Activated naive CD4-positive, alpha-beta T cell treated with anti-CD3 and anti-CD28 coated beads, Interleukin-2, amount 50 U/mL, for 16 hours (primary cell): ENCODE measurements at places on chromosomes 12 and 14.

GRCh38 chr12:116101991-116102390 lies 175.5 kb downstream of the MED13L start:
- DNase-seq: no peak

- no peak for DNase-seq
Measured at GRCh38 chr14:61646366-61647116, 48.8 kb upstream of the HIF1A start.

DNA sequence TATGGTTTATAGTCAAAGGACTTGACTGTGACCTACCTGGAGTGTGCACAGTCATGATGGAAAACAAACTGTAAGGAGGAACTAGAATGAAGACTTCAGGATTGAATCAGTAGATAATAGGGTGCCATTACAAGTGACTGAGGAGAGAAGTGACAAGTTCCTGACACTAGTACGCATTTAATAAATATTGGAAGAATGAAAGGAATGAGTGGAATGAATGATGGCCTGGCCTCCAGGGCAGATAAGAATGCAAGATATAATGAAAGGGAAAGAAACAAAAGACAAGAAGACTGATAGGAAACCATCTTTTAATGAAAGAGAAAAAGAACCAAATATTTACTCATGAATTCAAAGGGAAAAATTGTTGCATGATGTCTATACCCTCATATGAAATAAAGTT lies 44.7 kb upstream of the NEDD1 start:
- DNase-seq: no peak

- no peak for DNase-seq
Measured at GRCh38 chr14:23018107-23018506, 8.2 kb upstream of the C14orf93 start.

DNA sequence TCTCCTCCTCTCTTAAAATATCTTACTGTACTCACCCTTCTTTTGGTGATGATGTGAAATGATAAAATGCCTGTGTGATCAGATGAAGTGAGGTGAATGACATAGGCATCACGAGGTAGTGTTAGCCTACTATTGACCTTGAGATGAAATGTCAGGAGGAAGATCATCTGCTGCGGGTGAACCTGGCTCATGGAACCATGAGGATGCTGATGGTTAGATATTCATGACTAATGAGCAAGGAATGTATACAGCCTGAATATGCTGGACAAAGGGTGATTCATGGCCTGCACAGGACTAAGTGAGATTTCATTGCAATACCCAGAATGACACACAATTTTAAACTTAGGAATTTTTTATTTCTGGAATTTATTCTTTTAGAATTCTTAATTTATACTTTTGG lies 89.6 kb downstream of the DAAM1 start:
- no peak for DNase-seq

DNA sequence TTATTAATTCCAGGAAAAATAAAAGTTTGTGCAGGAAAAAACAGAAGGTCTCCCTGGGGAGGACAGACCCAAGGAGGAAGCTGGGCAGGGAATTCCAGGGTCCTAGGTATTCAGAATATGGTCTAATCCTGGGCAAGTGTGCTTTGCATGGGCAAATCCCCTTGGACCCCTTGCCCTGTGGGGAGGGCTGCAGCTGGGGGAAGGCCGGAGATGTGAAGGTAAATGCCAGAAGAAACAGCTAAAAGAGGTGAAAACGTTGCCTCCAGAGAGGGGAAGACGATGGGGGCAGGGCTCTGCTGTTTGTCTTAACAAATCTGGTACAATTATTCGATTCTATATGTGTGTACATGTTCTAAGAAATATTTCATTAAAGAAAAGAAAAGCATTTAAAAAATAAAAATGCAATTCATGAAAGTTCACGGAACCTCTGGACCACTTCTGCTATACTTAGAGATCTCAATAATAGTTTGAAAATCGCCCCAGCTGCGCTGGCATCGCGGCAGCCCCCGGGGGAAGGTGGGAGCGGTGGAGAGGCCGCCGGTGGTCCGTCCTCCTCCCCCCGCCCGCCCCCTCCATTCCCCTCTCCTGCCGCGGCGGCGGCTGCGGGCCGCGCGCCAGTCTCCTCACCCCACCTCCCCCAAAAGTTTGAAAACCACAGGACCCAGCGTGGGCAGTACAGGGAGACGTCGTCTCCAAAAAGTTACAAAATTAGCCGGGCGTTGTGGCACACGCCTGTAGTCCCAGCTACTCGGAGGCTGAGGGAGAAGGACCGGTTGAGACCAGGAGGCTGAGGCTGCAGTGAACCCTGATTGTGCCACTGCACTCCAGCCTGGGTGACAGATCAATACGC lies 1.5 kb upstream of the PRPF40B start:
- DNase-seq: no peak

GRCh38 chr14:99330316-99331240 lies 58.6 kb upstream of the BCL11B start:
- no peak for DNase-seq

- DNase-seq: no peak
Measured at GRCh38 chr14:68566075-68566474, 226.8 kb downstream of the ZFP36L1 start.

GRCh38 chr14:35286003-35286600 lies 6.1 kb upstream of the PSMA6 start:
- no peak for DNase-seq

- no peak for DNase-seq
Measured at GRCh38 chr14:68800390-68800789, 7.5 kb upstream of the ZFP36L1 start.

GRCh38 chr12:92488735-92489134 lies 214.1 kb upstream of the PLEKHG7 start:
- no peak for DNase-seq

DNA sequence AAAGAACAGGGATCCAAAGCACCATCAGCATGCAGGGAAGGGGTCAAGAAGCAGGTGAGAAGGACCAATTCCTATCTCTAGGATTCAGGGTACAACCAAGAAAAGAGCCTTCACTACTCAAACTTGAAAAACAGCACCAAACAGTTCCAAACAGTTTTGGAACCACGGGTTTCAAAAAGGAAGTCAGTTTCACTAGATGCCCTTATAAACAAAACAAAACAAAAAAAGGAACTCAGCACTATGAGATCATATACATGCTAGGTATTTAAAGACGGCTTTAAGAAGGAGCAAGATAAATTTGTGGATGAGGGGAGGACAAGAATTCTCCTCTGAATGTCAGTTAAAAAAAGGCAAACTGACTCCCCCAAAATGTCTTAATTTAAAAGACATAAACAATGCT lies 6.0 kb downstream of the INSM2 start:
- no peak for DNase-seq

GRCh38 chr12:32273712-32274111 lies 125.6 kb upstream of the FGD4 start:
- peak; percentile 52 for DNase-seq

DNA sequence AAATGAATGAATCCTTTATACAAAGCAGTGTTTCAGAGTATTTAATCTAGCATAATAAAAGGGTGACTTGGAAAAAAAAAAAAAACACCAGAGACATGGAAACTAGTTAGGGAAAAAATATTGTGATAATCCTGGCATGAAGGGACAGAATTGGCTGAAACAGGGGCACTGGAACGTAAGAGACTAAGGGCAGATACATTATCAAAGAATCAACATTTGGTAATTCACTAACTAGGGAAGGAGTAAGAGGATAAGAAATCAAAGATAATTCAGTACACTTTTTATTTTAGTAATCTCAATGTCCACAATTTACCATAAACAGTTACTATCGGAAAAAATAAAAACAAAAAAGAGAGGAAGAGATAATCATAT lies 18.2 kb downstream of the PYM1 start:
- DNase-seq: no peak

DNA sequence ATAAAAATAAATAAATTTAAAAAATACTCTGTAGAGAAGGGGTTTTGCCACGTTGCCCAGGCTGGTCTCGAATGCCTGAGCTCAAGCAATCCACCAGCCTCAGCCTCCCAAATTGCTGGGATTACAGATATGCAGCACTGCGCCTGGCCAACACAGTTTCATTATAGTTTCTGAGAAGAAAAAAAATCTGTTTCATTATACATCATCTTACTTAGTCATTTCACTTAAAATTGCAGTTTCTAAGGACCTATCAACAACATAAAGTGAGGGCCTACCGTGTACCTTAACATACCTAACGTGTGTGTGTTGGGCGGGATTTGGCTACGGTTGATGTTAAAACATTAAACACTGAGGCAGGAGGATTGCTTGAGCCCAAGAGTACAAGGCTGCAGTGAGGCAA lies 28.3 kb downstream of the P2RX2 start:
- no peak for DNase-seq

DNA sequence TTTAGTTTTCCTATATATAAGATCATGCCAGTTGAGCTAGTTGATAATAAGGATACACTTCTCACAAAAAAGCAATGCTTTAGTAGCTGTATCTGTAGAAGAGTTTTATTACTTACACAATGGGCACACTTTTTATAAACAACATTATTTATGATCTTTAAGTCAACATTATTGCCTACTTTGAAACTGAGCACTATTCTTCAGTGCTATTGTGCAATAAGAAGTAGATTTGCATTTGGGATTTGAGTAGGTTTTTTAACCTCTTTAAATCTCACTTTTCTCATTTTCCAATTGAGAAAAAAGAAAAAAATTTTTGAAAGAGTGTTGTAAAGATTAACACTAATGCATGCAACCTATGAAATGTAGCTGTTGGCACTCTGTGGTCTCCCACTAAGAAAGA lies 1198.3 kb downstream of the GALC start:
- no peak for DNase-seq

GRCh38 chr14:22556990-22557623 lies 31.9 kb downstream of the DAD1 start:
- DNase-seq: peak; percentile 91

DNA sequence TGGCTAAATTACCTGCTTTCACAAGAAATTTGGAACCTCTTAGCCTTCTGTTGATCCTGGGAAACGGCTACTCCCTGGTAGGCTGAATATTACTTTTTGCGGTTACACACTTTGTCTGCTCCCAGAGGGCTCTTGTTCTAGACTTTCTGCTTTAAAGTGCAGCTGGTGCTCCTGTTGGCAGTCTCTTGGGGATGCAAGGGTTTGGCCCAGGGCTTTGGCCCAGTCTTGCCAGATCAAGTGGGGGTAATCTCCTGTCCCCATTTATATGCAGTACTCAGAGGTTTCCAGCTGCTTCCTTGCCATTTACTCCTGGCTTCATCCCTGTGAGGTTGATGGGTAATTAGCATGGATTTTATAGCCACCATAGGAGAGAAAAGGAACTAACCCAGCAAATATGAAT lies 558.2 kb upstream of the MIS18BP1 start:
- no peak for DNase-seq

- no peak for DNase-seq
Measured at GRCh38 chr12:32486158-32486557, 86.8 kb downstream of the FGD4 start.

GRCh38 chr12:48472259-48472658 lies at the start of gene ANP32D:
ANP32D (plus strand) TSS chr12:48472559; CDS start chr12:48472665, 106 bp downstream.
- DNase-seq: no peak

- DNase-seq: no peak
Measured at GRCh38 chr12:115337693-115338543, 653.9 kb upstream of the TBX3 start.

- DNase-seq: no peak
Measured at GRCh38 chr12:4994622-4995021, 49.1 kb upstream of the KCNA5 start.

- DNase-seq: no peak
Measured at GRCh38 chr14:39232554-39233415, 930 bp upstream of the MIA2 start.

DNA sequence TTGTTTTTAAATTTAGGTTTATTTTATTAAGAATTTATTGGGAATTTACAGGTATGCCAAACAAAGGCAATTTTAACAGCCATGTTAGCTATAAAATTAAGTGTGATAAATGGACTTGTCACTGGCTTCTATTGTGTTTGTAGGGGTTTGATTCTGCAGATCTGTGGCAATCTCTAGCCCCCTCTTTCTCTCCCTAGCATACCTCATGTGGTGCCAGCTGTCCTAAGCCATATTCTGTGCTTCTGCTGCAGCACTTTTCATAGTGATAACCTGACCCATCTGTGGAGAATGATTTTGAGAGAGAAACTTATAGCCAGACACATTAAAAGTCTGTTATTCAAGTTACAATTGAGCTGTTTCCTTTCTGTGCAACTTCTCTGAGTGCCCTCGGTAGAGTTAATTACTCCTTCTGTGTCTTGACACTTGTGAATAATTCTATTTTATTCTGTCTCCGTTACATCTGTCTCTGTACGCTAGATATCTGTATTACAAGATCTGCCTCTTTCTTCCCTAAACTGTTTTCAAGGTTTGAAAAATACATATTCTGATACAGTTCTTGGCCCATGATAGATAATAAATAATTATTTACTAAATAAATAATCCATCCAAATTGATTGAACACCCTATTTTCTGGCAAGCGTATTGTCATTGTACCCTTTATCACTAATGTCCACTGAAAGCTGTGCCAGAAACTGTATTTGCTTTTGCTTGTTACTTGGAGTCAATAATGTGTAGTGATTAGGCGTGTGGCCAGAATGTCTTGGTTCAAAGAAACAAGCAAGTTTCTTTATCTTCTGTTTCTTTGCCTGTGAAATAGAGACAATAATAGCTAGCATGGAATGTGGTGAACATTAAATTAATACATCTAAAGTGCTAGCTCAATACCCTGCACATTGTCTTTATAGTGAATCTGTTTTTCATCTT lies 40.0 kb downstream of the FRS2 start:
- DNase-seq: no peak

DNA sequence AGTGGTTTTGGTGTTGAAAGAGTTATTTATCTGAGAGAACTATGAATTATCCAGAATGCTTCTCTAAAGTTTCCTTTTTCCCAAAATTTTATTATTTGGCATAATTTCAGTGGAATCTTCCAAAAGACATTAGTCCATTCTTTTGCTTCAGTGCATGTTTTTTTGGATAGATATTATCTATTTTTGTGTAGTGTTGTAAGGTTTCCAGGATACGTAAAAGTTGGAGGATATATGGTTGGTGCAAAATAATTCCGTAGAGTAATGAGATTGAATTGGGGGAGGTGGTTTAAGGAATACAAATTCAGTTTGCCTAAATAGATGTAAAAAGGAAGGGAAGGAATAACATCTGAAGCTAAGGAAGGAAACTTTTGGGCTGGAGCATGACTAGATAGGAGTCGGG lies 186.6 kb downstream of the RGS6 start:
- no peak for DNase-seq

- DNase-seq: no peak
Measured at GRCh38 chr14:92978229-92979021, 55.5 kb downstream of the CHGA start.

DNA sequence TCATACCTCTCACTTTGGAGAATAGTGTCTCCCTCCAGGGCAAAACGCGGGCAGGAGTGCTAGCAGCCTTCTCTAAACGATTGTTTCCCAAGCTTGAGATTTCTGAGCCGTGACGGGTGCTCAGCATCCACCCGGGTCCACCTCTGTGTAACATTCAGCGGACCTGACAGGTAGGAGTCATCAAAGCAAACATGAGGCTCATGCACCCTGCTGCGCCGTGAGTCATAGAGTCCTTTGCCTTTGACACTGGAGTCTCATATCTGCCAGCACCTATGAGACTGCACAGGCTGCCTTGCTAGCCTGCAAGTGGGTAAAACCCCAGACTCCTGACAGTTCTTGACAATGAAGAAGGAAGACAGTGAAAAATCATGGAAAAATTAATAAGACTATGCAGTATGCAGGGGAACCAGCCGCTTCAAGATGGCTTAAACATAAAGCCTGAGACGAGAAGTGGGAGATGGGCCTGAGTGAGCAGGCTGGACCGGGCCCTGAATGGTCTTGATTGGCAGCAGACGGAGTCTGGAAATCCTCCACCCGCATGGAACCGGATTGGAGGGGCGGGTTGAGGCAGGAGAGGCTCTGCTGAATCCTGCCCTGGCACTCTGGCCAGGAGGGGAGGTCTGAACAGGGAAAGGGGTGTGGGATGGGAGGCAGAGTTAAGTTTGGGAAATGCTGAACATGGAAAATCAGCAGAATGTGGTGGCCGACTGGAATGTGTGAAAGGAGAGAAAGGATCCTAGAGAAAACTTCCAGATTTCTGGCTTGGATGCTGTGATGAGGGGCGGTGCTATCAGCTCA lies 54.2 kb downstream of the LGMN start:
- DNase-seq: peak; percentile 48
